Stimulated activated CD4-positive, alpha-beta T cell treated with anti-CD3 and anti-CD28 coated beads, Interleukin-1b, Interleukin-23, amount 100 ng/mL, for 4 hours (primary cell): ENCODE measurements at places on chromosomes 11 and 22.

GRCh38 chr11:126658306-126659056 is 303.0 kb downstream of the ST3GAL4 start:
- no peak for DNase-seq

DNA sequence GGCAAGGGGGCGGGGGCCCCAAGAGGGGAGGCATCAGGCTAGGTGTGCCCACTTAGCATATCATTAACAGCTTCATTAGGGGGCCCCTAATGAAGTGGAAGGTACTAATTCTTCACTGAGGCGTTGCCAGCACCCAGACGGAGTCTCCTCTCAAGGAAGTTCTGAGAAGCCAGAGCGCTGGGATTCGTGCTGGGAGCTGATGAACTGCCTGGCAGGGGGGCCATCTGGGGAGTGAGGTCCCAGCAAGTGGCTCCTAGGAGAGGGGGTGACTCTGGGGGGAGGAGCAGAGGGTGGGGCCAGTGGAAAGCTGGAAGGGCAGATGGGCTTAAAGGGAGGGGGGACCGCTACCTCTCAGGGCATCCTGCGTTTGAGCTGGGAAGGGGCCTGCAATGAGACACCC is 29.8 kb downstream of the DAGLA start:
- DNase-seq, result no peak

- no peak for DNase-seq
Measured at GRCh38 chr11:83523676-83524075, 237.5 kb upstream of the CCDC90B start.

- DNase-seq, result peak; percentile 74
Measured at GRCh38 chr11:33857933-33858371, 33.9 kb downstream of the LMO2 start.

DNA sequence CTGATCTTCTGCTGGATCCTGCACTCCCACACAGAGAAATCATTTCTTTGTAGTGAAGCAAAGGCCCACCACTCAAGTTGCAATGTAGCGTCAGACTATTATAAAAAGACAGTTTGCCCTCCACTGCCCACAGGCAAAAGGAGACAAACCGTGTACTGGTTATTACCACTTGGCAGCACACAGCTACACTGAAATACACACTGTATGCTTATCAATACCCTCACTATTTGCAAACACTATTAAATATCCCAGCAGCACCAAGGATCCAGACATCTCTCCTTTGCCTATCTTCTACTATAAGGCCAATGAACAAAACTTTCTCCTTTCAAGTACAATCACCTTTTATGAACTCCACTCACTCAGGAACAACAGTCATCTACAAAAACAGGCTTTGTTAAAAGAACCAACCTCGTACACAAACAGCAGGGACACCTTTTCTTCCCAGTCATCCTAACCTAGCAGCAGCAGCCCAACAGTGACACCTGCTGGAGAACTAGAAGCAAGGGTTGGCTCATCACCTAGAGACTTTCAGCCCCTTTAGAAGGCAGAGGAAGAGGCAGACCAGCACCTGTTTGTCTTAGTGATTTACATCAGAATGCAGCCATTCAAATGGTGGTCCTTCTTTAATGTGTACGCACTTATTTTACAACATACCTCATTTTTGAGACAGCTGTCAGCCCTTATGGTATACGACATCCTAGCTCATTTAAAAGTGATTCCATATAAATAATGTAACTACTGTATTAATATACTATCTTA is 56.1 kb downstream of the AMBRA1 start:
- DNase-seq, result peak; percentile 34

DNA sequence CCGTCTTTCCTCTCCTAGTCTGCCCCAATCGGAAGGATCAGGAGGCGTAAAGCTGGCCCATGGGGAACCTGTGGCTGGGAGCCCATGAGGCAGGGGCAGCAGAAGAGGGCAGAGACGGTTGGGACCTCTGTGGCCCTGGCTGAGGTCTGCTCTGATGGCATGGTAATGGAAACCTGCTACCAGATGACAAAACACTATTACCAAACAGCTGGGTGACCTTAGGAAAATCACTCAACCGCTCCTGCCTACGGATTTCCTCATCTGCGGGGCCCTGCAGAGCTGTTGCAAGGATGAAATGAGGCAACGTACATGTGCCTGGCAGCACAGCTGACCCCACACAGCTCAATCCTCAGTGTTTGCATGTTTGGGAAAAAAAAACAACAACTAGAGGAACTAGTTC is 4.6 kb downstream of the AP5B1 start:
- no peak for DNase-seq

- peak; percentile 76 for DNase-seq
Measured at GRCh38 chr11:57482782-57483561, 22.6 kb downstream of the RTN4RL2 start.

DNA sequence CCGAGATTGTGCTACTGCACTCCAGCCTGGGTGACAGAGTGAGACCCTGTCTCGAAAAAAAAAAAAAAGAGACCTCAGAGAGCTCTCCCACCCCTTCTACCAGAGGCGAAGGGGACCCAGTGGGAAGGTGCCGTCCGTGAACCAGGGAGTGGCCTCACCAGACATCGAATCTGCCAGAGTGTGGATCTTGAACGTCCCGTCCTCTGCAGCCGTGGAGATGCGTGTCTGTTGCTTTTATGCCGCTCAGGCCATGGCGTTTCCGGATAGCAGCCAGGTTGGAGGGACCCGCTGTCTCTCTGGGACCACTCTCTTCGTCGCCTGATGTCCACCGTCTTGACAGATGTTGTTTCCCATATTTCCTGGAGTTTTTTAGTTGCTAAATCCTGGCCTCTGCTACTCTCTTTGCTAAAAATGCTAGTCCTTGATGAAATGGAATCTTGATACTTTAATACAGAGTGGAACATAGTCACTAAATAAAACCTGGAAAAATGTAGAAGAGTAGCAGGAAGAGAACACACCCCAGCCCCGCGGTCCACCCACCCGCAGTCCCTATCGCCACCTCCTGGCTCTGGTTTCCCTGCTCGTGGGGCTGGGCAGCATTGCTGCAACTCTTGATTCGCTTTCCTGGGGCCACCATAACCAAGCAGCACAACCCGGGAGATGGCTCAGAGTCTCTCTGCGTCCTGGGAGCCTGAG is 12.0 kb upstream of the MUC6 start:
- DNase-seq, result no peak

DNA sequence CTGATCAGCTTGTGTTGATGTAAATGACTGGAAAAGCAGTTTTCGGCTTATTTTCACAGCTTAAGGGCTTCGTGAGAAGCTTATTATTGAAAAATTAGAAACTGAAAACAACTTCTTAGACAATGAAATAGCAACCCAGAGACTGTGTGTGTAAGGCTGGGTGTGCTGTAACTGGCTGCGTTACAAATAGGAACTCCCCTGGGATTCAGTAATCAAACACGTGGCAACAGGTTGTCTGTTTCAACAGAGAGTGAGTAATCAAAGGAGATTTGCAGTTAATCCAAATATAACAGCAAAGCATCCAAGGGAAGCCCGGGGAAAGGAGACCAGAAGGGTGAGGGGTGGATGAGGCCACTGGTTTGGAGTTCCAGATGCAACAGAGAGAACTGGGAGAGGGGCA is 19.2 kb downstream of the NTM start:
- DNase-seq, result no peak

GRCh38 chr11:12944889-12945288 is 64.2 kb upstream of the RASSF10 start:
- DNase-seq, result no peak

DNA sequence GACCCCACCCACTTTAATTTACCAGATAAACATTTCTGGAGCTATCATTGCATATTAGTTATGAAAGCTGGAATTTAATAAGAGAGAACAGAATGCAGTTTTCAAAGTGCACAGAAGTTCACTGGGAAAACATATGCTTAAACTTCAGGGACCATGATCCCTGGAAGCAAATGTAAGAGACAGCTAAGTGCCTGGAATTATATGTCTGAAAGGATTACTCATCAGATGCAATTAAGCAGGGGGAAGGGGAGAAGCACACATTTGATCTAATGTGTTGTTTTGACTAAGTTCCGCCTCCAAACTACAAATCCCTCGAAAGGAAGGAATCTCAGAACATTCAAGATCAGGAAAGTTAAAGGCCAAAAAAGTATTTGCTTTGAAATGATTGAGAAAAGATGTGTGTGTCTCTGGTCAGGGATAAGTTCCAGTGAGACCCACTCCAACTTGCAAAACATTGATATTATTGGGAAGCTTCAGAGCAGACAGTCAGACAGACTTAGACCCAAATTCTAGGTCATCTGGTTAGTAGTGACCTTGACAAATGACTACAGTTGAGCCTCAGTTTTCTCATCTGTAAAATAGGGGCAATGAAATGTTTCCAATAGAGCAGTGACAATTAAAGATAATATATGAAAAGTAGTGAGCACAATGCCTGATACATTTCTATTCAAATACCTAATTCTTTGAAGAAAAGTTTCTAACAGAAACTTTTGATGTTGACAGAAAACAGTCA is 147.6 kb downstream of the ME3 start:
- no peak for DNase-seq

GRCh38 chr11:88484873-88485621 is 147.5 kb upstream of the CTSC start:
- DNase-seq, result peak; percentile 0

DNA sequence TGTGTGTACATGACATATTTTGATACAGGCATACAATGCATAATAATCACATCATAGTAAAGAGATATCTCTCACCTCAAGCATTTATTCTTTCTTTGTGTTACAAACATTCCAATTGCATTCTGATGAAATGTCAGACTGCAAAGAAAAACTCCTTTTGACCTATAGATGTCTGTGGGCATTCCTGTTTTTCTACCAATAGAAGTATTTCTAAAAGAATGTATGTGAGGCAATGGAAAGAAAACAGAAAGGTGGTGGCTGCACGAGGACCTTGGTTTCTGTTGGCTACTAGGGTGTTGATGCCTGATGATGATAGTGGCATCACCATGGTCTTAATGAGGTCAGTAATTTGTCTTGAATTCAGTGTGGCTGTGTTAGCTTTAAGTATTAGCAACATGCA is 137.0 kb upstream of the ANO3 start:
- no peak for DNase-seq

DNA sequence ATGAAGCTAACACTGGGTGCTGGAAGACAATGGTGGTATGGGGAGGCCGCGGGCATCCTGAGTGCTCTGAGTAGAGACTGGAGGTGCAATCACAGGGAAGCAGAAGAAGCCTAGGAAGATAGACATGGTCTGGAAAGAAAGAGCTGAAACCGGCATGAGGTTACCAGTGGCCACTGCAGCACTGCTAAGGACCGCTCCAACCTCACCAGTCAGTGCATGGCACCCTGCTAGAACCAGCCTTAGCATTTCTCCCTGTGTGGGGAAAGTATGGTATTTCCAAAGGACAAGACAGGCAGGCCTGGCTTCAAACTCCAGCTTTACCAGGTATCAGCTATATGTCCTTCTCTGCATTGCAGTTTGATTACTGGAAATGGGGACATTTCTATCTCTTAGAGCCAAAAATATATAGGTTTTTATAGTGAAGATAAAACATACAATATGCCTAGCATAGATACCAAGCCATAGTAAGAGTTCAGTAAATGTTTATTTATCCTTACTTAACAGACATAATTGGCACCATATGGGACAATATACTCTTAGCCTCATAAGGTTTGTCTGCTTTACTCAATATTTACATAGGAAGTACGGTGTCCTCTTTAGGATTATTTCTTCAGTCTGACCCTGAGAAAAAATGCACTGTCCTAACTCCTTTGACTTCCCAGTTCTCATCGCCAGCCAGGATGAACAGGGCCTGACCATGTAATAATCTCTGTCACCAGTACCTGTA is 231.1 kb downstream of the TENM4 start:
- no peak for DNase-seq
